ENCODE measurements at places on chromosomes 4 and X.

DNA sequence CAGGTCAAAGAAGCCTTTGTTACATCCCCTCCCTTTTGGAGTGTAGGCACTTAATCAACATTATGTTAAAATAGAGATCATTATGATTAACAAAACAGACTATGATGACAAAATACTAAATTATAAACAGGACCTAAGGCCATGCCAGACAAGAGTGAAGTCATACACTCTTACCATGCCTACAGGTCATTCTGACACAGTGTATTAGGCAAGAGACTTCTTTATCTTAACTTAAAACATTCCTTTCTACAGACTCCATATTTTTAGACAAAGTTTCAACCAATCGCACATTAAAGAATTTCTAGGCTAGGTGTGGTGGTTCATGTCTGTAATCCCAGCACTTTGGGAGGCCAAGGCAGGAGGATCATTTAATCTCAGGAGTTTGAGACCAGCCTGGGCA lies 128.6 kb upstream of the SLC34A2 start:
- no peak for DNase-seq

DNA sequence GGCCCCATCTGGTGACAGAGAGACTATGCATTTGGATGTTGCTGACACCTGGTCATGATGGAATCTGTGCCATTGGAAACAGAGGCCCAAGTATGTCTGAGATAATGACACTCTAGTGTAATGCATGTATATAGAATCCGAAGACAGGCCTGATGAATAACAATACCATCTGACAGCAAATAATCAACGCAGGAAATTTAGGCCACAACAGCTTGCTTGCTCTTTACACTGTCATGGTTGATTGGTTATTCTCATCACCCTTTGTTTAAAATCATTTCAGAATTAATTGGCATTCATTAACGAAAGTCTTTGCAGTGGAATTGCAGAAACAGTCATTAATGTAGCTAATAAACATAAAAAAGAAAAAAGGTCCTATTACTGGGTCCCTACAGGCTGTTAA lies 194.8 kb downstream of the AFF2 start:
- no peak for DNase-seq

DNA sequence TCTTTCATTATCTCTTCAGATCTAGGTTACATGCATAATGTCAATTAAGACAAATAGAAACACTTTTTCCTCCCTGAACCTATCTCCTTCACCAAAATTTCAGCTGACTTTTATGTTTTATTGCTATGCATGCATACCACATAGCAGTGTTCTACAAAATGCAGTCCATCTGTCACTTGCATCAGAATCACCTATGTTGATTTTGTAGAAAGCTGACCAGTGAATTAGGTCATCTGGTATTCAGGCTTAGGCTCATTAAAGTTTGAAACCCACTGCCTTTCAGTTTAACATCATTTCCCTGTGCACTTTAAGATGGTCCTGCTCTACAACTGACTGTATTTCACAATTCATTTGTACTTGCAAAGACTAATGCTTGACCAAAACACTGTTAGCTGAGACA lies 277.9 kb downstream of the CFAP299 start:
- no peak for DNase-seq

DNA sequence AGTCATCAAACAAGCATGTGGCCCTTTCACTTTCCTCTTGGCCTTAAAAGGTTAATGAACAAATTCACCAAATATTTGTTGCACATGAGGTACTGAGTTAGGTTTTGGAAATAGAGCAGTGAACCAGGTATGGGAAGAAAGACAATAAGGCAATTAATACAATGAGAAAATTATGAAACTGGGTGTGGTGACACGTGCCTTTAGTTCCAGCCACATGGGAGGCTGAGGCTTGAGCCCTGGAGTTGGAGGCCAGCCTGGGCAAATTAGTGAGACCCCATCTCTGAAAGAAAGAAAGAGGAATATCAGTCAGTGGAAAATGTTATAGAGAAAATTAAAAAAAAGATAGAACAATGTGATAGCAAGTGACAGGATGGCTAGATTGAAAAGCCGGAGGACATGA lies 8.1 kb downstream of the PHEX start:
- DNase-seq: no peak

GRCh38 chr4:85952972-85953650 lies 406.7 kb downstream of the MAPK10 start:
- DNase-seq: no peak

DNA sequence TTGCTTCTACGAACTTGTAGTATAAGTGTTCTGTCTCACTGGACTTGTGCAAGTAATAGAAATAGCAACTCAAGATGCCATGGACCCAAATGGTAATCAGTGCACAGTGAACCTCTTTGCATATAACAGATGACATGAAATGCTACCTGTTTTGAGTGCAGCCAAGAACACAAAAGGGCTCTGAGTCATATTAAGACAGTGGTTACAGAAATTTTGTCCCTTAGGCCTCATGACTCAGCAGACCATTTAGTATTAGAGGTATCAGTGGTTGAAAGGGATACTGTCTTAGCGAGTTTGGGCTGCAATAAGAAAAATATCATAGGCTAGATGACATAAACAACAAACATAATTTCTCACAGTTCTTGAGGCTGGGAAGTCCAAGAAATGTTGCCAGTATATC lies 502.9 kb upstream of the PCDH10 start:
- DNase-seq: no peak

- DNase-seq: no peak
These were observed 78.6 kb downstream of the CAMK2D start for GRCh38 chr4:113682730-113683537.

DNA sequence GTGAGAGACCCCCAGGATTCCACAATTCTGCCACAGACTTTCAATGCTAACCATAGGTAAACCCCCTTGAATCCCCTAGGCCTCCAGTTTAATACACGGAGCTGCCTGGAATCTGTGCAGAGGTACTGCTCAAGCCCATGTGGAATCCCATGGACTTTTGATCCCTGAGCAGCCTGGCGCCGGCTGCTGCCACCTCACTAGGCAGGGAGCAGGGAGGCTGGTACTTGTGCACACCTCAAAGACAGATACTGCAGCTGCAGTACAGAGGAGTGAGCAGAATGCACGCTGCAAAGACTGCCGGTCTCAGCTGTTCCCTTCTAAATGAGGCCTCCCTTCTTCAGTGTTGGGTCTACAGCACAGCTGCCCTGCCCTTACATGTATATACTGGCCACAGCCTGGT lies 79.4 kb downstream of the RPS6KA6 start:
- no peak for DNase-seq

- no peak for DNase-seq
These were observed 12.5 kb upstream of the SPATA4 start for GRCh38 chr4:176207839-176208238.

DNA sequence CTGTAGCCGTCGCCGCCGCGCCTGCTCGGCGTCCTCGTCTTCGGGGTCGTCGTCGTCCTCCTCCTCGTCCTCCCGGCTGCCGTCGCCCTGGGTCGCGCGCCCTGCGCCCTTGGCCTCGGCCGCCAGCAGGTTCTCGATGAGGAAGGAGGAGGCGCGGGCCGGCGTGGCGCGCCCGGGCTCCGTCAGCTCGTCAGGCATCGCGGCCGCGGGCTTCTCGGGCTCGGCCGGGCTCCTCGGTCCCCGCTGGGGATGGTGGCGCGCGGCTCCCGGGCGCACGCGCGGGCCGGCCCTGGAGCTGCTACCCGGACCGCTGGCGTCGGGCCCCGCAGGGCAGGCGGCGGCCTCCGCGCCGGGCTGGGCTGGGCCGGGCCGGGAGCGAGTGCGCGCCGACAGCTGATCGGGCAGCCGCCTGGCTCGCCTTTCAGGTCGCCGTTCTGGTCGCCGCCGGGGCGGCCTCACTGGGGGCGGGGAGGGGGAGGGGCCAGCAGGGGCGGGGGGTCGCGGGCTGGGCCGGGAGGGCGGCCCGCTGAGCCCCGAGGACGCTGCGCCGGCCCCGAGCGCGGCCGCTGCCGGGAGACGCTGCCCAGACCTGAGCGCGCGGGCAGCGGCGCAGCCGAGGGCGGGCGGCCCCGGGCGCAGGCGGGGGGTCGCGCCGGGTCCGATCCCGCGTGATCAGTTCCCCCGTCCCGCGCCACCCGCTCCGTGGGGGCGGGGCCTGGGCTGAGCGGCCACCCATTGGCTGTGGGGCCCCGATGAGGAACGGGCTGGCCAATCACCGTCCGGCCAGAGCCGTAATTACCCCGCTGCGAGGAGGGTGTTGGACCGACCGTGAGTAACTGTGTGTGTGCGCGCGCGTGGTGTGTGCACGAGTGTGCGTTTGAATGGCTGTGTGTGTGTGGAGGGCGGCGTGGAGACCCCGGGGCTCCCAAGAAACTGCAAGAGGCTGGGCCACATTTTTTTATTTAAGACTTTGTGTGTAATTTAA lies at the start of gene HMX1:
Gene HMX1, minus strand, starts transcription at position 423 of the 985 bp plus-strand sequence. Its CDS starts 225 bp downstream, at position 198.
- DNase-seq: no peak

DNA sequence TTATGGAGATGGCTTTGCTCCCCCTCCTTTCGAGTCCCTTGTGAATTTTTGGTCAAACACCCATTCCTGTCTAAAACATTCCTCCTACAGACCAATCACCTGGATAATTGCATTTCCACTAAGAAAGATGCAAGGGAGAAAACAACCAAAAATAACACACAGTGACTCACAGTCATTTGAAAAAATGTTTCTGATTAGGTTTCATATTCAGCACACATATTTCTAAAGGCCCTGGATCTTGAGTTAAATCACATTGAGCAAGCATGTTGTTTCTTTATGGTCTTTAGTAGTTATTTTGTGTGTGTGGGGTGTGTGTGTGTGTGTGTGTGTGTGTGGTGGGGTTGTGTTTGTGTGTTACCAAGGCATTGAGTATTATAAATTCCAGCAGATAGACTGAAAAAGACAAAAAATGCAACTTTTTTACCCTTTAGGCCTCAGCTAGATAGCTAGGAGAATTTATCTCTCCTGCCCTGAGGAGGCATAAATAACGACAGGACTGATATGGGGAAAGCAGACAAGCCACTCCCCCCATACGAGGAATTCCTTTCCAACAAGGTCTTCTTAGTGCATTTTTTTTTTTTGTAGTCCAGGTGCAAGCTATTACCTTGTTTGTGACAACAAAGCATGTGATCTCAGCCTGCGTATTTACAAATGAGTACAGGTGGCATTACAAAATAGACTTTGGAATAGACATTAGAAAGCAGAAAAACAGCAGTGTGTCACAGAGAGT lies 265.4 kb upstream of the ADGRL3 start:
- DNase-seq: no peak

DNA sequence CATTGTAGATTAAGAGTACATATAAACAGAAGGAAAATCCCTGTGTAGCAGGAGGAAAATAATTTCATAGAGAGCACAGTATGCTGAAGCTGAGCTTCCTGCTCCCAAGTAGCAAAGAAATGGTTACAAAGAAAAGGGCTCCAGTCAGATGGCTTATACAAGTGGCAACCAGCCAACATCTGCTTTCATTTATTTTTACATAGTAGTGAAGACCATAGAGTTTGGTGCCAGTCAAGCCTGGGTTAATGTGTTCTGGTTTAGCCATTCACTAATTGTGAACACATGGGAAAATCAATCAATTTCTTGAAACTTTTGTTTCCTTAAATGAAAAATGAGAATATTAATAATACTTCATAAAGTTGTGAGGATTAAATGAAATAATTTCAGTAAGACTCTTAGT lies 111.3 kb upstream of the ELOVL6 start:
- DNase-seq: no peak

DNA sequence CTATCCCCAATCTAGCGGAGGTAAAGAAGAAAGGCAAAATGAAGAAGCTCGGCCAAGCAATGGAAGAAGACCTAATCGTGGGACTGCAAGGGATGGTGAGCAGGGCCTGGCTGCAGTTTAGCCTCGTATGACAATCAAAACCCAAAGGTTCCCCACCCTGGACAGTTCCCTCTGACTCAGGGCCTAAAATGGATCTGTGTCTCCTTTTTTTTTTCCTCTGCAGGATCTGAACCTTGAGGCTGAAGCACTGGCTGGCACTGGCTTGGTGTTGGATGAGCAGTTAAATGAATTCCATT lies 986 bp downstream of the HDAC6 start:
- DNase-seq: no peak

DNA sequence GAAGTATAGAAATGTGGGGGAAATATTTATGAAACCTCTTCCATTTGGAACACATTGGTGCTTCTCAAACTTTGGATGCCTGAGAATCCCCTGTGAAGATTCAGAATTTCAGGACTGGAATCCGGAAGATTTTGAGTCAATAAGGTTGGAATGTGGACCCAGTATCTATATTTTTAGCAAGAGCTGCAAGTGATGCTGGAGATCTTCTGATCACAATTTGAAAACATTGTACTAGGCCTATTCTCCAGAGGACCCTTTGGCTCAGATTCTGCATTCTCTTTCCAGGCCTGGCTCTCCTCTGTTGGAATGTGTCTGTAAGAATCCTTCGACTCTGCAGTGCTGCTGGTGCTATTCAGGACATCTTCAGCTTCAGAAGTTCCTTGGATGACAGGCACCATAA lies 2.4 kb upstream of the PKD2 start:
- DNase-seq: no peak
